ENCODE measurements at places on chromosomes 3 and 15.

GRCh38 chr3:136184703-136185102 lies 11.4 kb downstream of the MSL2 start:
- DNase-seq, result no peak

- DNase-seq, result peak; percentile 73
Measured at GRCh38 chr15:60591496-60592370, 112.8 kb upstream of the ICE2 start.

- no peak for DNase-seq
Measured at GRCh38 chr15:71049706-71050422, 65.4 kb upstream of the THSD4 start.

GRCh38 chr3:163863146-163863545 lies 1215.2 kb downstream of the SI start:
- no peak for DNase-seq

DNA sequence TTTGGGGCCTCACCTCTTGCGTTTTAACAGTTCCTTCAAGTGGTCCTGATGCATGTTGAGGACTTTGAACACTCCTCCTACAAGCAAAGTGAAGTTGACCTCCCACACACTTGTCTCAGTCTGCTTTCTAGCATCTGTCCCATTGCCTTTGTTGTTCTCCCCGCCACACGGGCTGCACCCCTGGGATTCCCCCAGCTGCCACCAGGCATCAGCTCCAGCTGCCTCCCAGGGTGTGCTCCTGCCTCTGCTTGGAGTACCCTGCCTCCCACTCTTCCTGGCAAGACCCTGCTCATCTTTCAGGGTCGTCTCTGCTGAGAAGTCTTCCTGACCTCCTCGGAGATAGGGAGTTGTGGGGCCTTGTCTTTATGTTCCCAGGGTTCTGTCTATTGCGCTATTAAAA lies 52.2 kb downstream of the IGF1R start:
- DNase-seq, result no peak

DNA sequence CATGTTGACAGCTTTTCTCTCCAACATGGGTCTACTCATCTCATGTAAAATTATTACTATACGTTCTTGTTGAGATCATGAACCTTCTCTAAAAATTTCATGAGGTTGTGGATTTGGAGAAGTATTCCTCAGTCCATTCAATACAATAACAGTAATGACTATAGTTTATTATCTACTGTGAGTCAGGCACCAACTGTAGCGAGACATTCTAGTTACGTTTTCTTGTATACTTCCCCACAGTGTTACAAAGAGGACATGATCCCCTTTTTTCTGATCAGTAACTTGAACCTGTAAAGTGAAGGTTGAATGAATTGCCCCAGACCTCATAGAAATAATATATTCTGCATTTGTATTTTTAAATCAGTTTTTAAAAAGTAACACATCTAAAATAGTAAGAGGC lies 76.4 kb downstream of the AKAP13 start:
- DNase-seq, result no peak

DNA sequence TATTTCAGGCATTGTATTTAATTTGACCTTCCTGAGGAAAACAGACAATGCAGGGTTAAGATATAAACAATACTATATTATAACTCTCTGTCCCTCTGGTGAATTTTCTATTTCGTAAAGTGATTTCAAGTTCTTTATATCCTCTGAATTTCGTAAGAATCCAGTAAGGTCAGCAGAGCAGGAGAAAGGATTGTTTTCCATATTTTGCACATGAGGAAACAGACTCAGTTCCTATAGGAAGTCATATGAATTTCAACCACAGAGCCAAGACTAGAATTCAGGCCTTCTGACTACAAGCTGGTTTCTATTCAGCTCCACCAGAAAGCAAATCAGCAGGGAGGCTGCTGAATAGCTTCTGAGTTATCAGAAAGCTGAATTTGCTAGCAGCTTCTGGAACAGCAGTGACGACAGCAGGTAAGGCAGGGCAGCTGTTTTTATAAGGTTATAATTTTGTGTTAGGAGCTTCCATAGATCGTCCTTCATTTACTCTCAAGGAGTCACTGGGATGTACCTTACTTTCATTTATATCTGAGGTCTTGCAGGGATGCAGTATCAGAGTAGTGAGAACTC lies 11.1 kb upstream of the PLAAT1 start:
- no peak for DNase-seq

- no peak for DNase-seq
Measured at GRCh38 chr15:74489518-74490338, 28.8 kb upstream of the UBL7 start.
